ENCODE measurements at places on chromosomes 16 and 17.

DNA sequence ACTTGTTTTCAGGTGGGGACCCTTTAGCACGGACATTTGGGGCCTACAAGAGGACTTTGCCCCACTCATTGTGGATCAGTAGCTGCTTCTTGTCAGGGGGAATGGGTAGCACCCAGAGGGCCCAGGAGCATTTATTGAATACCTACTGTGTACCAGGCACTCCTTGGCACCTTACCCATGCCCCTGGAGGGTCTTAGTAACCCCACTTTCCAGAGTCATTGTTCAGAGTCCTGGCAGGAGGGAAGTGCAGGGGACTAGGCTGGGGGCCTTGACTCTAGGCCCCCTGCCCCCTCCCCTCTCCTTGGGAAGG, 21.0 kb upstream of the CIBAR2 start:
- no peak for DNase-seq

DNA sequence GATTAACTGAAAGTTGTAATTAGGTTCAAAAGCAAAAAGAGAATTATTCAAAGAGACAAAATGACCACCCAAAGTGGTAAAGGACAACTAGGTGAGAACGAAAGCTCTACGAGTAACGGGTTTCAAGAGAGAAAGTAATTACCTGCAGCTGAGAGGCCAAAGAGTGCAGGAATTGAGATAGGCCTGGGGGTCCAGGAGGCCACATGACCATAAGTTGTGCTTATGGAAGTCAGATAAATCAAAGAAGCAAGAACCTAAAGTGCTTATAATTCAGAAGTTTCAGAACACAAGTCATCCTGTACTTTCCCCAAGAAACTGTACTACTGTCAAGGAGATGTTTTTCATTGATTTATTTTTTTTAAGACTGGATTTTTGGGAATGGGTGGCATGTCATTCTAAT, 91.1 kb downstream of the TANGO6 start:
- no peak for DNase-seq

DNA sequence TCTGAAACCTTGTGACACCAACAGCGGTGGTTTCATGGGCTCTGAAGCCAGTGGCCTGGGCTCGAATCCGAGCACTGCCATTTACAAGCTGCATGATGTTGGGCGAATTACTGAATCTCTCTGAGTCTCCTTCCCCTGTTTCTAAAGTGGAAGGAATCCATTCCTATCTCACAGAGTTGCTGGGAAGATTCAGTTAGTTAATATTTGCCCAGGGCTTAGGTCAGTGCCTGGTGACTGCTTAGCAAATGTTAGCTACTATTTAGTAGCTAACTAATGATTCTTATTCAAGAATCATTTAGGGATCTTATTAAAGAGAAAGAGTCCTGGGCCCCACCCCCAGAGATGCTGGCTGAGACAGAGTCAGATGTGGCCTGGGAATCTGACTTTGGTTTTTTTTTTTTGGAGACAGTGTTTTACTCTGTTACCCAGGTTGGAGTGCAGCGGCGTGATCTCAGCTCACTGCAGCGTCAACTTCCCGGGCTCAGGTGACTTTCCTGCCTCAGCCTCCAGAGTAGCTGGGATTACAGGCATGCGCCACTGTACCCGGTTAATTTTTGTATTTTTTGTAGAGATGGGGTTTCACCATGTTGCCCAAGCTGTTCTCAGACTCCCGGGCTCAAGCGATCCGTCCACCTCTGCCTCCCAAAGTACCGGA, 33.6 kb upstream of the RAI1 start:
- no peak for DNase-seq

- no peak for DNase-seq
Observed at GRCh38 chr17:7747635-7748071, 30.1 kb downstream of the DNAH2 start.

- DNase-seq = no peak
Observed at GRCh38 chr16:65315081-65315780, 193.4 kb upstream of the CDH11 start.

- no peak for DNase-seq
Observed at GRCh38 chr17:66491213-66491612, 188.8 kb downstream of the PRKCA start.

DNA sequence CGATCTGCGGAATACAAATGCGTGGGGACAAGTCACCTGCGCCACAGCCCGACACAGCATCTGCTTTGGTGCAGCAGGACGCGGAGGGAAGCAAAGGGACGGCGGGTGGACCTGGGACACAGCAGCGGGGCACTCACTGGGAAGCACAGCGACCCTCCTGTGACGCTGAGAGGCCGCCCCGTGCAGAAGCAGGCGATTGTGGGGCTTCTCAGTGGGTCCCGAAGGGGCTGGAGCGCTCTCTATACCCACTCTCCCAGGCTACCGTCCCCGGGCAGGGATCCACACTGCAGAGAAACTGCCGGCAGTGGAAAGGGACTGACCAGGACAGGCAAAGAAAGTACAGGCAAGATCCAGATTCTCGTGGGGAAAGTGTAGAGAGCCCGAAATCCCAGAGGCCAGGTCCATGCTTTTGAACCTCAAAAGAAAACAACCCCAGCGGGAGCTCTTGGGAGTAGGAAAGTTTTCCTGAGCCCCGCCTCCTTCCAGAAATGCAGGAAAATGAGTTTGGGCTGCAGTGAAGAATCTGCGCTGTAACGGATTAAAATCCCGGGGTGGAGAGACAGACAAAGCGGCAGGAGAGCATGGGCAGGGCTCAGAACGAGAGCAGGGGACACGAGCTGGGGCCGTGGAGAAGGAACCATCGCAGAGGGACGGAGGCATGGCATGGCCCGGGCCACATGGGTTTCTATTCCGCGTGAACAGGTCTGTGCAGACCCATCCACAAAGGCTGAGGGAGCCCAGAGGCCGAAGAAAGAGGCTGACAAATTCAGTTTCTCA, 12.7 kb downstream of the COX4I1 start:
- DNase-seq = no peak

DNA sequence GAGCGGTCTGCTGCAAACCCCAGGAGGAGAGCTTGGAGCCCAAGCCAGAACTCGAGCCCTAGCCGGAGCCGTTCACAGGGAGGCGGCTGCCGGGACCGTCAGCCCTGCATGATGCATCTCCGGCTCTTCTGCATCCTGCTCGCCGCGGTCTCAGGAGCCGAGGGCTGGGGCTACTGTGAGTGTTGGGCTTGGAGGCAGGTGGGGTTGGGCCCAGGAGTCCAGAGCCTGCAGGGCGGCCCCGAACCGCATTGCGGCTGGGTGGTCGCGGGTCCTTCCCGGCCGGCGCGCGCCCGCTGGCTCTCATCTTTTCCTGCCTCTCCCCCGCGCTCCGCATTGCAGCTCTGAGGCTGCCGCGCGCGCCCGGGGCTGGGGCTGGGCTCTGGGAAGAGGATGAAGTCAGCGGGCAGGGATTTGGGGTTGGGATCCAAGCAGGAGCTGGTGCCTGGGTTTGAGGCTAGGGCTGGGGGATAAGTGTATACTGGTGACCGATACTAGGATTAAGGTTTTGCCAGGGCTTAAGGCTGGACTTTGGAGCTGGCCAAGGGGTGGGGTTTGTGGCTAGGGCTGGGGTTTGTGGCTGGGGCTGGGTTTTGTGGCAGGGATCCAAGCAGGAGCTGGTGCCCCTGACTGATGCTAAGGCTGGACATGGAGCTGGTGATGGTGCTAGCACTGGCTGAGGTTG, 532 bp downstream of the CNTNAP1 start:
- DNase-seq = peak; percentile 53

DNA sequence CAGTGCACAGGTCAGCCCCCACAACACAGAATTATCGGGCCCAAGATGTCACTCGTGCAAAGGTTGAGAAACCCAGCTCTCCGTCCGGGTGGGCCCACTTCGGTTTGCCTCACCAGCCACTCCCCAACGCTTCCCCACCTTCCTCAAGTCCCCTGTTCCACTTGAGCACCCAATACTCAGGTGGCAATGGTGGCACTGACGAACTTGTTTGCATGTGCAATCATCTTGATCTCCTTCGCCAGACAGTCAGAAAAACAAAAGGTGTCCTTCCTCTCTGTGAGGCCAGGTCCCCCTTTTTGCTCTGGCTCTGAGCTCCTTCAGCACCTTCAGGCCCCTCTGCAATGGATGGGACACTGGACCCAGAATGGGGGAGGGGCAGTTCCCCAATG, 3.7 kb downstream of the GGA2 start:
- DNase-seq = no peak

- peak; percentile 83 for DNase-seq
Observed at GRCh38 chr16:50548125-50548908, at the start of gene NKD1. Gene NKD1, plus strand, starts transcription at chr16:50548396. Its CDS starts 158 bp downstream, at chr16:50548554.

DNA sequence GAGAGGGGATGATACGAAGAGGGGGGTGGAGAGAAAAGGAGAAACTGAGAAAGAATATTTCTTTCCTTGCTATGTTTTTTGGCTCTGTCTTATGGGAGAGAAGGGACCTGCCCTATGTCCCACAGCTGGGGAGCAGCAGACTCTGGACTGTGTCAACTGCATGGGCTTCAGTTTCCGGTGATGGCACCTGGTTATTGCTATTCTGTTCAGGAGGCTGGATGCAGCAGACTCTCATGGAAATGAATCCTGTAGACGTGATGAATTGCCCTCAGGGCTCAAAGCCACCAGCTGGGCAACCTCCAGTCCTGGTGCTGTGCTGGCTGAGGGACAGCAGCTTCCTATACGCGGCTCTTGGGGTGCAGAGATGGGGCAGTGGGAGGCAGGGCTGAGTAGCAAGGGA, 121.2 kb downstream of the HAPSTR1 start:
- no peak for DNase-seq

- DNase-seq = no peak
Observed at GRCh38 chr16:17278988-17279387, 191.8 kb downstream of the XYLT1 start.

- no peak for DNase-seq
Observed at GRCh38 chr16:15822957-15823356, 33.9 kb downstream of the MYH11 start.

DNA sequence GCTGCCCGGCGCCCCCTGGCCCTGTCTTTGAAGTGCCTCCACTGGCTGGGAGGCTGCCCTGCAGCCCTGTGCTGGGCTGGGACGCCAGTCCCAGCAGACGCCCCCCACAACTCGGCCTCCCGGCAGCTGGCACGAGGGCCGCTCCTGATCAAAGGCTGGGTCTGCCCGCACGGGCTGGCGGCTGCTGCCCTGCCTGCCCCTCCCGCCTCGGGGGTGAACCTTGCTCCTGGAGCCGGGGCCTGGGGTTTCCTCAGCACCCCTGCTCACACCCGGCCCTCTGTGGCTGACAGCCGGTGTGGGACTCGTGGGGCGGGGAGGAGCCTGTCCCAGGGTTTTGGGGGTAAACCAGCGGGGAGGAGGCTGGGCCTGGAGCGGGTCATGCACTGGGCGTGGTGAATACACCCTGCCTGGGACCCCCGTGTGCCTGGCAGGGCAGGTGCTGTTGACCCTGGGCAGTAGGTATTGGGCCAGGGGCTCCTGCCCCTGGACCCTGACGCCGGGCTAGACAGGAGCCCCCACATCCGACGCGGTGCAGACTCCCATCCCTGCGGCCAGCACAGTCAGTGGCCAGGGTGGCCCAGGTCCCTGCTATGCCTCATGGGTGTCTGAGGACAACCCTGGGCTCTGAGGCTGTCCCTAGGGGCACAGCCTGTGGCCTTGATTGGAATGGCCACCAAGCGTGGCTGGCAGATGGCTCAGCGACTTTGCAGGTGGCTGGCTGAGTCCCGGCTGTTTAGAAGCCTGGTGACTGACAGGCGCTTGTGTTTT, 21.7 kb downstream of the CENPX start:
- DNase-seq = no peak

GRCh38 chr16:30737794-30738648, 10.2 kb upstream of the PHKG2 start:
- DNase-seq = no peak

DNA sequence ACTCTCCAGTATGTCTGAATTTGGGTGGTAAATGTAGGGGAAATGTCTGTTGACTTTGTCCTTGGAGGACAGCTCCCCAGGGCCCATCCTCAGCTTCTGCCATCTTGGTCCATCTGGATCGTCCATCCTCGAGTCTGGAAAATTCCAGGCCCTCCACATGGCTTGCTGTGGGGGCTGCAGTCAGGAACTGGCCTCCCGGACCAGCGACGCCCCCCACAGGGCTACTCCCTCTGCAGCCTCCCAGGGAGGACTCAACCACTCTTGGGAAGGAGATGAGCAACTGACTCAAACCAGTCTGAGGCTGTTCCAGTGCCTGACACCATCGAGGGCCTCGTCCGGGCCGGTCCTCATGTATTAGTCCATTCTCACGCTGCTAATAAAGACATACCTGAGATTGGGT, 5.5 kb upstream of the ZG16B start:
- no peak for DNase-seq

GRCh38 chr17:66429680-66430079, 127.3 kb downstream of the PRKCA start:
- DNase-seq = no peak

DNA sequence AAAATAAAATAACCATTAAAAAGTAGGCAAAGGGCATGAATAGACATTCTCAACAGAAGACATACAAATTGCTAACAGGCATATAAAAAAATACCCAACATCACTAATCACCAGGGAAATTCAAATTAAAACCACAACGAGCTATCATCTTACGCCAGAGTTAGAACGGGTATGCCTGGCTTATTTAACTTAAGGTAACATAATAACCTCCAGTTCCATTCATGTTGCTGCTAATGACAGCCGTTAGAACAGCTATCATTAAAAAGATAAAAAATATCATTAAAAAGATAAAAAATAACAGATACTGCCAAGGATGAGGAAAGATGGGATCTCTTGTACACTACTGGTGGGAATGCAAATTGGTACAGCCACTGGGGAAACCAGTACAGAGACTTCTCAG, 89.3 kb downstream of the GAS7 start:
- DNase-seq = no peak

DNA sequence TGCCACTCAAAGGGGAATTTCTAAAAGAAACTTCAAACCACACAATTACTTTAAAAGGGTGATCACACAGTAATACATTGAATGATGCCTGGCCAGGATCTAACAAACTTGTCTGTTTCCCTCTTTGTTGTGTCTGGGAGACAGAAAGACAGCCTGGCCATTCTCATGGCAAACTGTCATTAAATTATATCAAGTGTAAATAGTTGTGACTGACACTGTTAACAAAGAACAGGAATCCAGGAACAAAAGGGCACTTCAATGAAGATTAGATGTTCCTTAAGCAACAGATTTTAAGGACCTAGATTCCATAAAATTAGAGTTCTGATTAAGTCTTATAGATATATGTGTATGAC, 383.6 kb downstream of the KCNJ2 start:
- DNase-seq = no peak

DNA sequence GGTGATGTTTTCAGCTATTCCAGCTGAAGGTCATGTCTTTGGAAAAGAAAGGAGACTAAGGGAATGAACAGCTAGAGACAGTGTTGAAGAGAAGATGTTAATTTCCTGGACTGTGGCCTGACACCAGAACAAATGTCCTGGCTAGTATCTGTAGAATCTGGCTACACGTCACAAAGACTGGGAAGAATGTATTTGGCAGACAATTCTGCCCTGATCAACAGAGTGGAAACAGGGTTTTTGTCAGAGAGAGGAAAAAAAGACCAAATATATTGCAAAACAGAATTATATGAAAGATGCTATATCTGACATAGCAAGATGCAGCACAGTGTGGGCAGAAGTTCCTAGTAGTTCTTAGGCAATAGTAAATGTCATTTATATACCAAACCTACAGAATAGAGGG, 17.0 kb upstream of the ANKFN1 start:
- no peak for DNase-seq

- no peak for DNase-seq
Observed at GRCh38 chr16:4298761-4299522, 16.9 kb upstream of the GLIS2 start.

GRCh38 chr17:48579471-48579759, 1.3 kb upstream of the HOXB4 start:
- DNase-seq = no peak

- DNase-seq = no peak
Observed at GRCh38 chr17:41284546-41284945, 9.0 kb downstream of the KRTAP9-7 start.

- no peak for DNase-seq
Observed at GRCh38 chr16:16910666-16911065, 531.7 kb downstream of the NPIPA7 start.
